ENCODE measurements at places on chromosomes 5 and 9.

DNA sequence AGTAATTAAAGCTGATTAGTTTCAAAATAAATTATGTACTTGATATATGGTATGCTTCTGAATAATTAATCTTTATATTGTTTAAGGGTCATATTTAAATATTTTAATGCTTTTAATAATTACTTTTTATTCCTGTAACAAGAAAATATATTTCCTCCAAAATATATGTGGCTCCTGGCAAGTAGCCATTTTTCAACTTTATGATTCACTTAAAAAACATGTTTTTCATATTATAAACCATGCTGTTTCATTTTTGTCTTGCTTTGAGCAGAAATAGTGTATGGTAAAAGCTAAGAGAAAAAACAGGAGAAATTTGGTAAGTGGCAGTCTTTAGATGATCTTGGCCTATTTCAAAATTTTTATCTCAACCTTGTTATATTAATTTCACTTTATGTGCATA lies 14.6 kb downstream of the SPATA9 start:
- DNase-seq, result no peak

- no peak for DNase-seq
Observed at GRCh38 chr5:44160369-44160768, 228.9 kb downstream of the FGF10 start.

DNA sequence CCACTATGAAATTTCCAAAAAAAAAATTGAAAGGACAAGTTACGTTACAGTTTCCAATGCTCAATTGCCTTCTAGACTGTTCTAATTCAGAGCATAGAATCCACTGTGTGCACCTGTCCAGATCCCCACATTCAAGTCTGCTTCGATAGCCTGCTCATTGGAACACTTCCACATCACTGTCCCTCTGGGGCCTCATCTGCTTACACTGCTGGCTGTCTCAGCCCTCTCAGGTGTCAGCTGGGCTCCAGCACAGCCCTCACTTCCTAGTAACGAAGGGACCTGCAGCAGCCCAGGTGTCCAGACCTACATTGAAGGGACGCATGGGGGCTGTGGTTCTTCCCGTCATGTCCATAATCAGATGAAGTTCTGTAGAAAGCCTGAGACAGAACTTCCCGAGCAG lies 94.3 kb upstream of the EMB start:
- no peak for DNase-seq

GRCh38 chr5:151040211-151040747 lies 19.9 kb downstream of the GPX3 start:
- no peak for DNase-seq

- no peak for DNase-seq
Observed at GRCh38 chr5:21806271-21806670, 1046.9 kb downstream of the CDH12 start.

GRCh38 chr9:89778100-89779090 lies 173.6 kb downstream of the GADD45G start:
- DNase-seq, result no peak

DNA sequence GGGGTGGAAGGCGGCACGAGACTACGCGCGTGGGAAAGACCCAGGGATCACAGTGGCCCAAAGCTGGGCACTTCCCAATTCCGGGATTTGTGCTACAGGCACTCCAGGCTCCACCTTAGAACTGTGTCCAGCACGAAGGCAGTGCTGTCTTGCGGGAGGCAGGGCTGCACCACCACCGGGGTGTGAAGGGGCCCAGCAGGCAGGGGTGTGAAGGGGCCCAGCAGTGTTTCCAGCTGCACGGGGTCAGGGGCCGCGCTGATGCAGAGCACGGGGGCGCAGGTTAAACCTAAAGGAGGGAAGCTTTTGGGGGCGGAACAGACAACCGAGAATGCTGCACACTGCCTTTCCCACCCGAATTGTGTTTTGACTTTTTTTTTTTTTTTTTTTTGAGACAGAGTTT lies 1.1 kb upstream of the PDCD6 start:
- no peak for DNase-seq

GRCh38 chr5:109946610-109947009 lies 256.9 kb downstream of the MAN2A1 start:
- no peak for DNase-seq

DNA sequence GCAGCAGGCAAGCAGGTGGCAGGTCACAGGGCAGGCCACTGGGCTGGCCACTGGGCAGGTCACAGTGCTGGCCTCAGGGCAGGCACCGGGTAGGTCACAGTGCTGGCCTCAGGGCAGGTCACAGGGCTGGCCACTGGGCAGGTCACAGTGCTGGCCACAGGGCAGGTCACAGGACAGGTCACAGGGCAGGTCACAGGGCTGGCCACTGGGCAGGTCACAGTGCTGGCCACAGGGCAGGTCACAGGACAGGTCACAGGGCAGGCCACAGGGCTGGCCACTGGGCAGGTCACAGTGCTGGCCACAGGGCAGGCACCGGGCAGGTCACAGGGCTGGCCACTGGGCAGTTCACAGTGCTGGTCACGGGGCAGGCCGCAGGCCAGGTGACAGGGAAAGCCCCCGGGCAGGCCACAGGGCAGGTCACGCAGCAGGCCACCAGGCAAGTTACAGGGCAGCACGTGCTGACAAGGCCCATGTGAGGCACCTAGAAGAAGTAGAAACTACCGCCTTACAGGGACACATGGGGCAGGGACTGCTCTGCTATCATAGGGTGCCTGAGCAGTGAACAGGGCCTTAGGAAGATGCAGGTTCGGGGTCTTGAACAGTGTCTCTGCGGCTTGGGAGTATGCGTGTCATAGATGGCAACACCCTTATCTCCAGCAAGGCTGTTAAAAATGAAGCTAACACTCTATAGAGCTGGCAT lies 18.6 kb upstream of the MED10 start:
- DNase-seq, result no peak

GRCh38 chr9:82957529-82958379 lies 105.2 kb downstream of the RASEF start:
- DNase-seq, result no peak

DNA sequence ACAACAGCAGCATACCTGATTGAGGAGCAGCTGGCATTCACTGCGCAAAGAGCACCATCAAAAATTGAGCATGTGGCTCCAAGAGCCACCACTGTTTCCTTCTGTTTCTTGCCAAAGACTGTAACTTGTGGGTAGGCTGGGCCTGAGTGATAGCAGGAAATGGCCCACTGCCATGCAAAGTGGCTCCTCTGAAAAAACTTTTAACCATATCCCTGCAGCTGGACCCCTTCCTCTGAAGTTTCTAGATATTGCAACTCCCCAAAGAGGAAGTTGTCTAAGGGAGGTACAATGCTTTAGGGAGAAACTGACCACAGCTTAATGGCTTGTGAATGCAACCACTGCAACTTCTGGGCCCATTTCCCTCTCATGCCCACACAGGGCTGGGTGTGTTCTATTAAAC lies 355.4 kb upstream of the PDE4D start:
- no peak for DNase-seq

- peak; percentile 70 for DNase-seq
Observed at GRCh38 chr5:156920042-156920860, 42.8 kb downstream of the TIMD4 start.

DNA sequence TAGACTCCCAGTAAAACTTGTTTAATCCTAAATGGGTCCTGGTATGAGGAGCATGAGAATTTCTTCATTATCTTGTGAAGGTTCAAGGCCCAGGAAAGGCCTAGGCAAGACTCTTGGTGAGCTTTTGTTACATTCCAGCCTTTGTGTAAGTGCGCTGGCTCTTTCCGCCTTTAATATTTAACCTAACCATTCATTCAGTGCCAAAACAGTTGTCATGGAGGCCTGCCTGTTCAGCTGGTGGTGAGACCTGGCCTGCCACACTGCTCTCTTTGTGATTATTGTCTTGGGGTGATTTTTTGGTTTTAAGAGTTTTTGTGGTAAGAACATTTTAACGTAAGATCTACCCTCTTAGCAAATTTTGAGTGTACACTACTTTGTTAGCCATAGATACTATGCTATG lies 127.5 kb upstream of the WWC1 start:
- no peak for DNase-seq

DNA sequence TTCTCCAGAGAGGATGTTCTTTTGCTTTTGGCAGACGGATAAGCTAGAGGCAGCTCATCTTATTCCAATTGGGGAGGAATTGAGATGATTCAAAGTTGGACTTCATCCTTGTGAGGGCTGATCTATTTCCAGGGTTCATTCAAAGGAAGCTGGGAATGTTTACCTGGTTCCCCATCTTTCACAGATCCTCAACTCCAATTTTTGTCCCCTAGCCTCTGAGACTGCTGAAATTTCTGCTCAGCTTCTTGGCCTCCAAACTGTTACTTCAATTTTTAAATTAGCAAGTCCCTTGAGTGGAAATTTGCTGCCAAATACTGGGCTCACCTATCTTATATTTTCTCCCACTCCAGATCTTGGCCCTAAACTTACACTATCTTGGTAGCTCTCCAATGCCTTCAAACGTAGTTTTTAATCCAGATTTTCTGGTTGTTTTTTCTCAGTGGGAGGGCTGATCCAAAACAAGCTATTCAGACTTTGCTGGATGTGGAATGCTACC lies 93.9 kb upstream of the NEK6 start:
- DNase-seq, result no peak

- no peak for DNase-seq
Observed at GRCh38 chr9:23341346-23341745, 484.7 kb downstream of the ELAVL2 start.

- DNase-seq, result no peak
Observed at GRCh38 chr5:11854936-11855335, 49.3 kb downstream of the CTNND2 start.

- DNase-seq, result peak; percentile 41
Observed at GRCh38 chr5:154757814-154758406, 2.7 kb downstream of the LARP1 start.

DNA sequence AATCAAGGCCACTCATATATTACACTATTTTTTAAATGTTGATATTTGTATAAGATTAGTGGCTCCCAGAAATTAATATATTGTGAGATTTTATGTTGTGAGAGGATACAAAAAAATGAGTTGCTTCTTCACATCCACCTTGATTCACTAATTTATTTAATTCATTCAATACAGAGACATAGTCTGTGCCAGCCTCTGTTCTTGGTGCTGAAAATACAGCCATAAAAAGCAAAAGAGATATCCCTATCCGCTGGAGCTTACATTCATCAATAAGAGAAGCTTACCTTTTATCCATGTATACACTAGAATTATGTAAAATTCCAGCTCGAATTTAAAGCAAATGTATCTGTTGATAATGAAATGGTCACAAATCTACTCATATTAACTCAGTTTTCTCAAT lies 92.2 kb upstream of the GABRG2 start:
- DNase-seq, result no peak

- DNase-seq, result no peak
Observed at GRCh38 chr9:120443489-120443888, 136.5 kb downstream of the CDK5RAP2 start.

GRCh38 chr5:92567831-92568450 lies 1013.1 kb downstream of the NR2F1-AS1 start:
- no peak for DNase-seq

DNA sequence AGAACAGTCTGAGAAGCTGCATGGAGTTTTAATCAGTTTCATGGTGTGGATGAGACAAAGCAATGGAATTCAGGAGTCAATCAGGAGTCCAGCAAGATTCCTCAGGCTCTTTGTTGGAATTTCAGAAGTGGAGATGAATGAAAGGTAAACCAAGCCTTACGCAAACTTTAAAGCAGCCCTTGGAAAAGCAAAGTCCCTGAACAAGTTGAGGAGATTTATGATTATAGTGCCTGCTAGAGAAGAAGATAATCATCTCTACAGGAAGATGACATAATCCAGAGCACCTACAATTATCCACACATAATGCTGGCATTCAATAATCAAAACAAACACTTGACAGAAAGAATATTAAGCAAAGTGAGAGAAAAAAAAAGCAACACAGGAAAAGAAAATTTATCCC lies 1380.1 kb upstream of the NUDT12 start:
- no peak for DNase-seq

- DNase-seq, result no peak
Observed at GRCh38 chr9:96554326-96554725, 65.3 kb downstream of the CDC14B start.

GRCh38 chr5:74116266-74116665 lies 490.3 kb downstream of the ARHGEF28 start:
- no peak for DNase-seq

GRCh38 chr5:142408536-142408935 lies 83.7 kb upstream of the SPRY4 start:
- no peak for DNase-seq

DNA sequence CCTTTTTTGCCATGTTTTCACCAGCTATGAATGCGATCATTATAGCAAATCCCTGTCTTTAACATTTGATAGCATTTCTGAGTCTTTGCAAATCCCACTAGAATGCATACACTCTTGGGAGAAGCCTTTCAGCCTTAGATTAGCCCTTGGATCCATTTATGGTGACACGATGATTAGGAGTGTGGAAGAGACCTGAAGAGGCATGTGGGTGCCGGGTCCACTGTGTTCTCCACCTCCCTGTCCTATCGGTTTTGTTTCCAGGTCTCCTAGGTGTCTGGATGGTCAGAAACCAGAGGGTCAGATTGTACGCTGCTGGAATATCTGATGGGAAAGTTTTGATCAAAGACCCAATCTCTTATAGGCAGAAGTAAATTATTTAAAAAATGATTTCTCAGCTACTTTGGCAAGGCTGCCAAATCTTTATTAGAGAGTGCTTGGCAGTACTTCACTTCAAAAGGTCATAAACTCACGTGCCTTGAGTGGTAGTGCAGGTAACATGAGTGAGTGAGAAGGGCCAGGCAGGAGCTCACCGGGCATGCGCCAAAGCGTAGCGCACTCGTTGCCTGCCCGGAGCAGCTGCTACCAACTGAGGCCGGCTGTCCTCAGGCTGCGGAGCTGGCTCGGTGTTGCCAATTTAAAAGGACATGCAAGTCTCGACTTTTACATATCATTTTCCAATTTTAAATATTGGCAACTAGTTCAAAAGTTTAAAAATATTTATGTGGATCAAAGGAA lies 51.3 kb downstream of the PCSK5 start:
- DNase-seq, result no peak

- DNase-seq, result no peak
Observed at GRCh38 chr5:151382576-151382975, 35.2 kb upstream of the SLC36A2 start.

- no peak for DNase-seq
Observed at GRCh38 chr9:87395804-87396479, 101.7 kb upstream of the DAPK1 start.

- no peak for DNase-seq
Observed at GRCh38 chr5:174596429-174596828, 128.0 kb upstream of the MSX2 start.

GRCh38 chr9:114937516-114937915 lies 7.1 kb upstream of the TNFSF8 start:
- DNase-seq, result no peak

DNA sequence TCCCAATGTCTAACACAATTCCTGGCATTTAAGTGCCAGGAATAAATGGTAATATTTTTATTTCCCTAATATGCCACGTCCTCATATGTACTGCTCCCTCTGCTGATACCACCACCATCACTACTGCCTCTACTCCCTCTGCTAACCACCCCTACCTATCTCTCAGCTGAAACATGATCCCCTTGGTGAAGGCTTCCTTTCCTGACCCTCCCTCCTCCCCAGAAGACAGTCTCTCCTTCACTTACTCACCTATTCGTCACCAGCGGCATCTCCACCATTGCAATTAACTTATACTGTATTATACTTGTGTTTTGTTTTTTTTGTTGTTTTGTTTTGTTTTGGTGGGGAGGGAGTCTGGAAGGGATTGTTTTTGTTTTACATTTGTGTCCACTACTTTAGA lies 4.8 kb downstream of the DENND1A start:
- DNase-seq, result no peak

- no peak for DNase-seq
Observed at GRCh38 chr9:18237776-18238175, 236.2 kb upstream of the ADAMTSL1 start.

- no peak for DNase-seq
Observed at GRCh38 chr9:10855847-10856246, 243.0 kb upstream of the PTPRD start.
